ENCODE measurements at places on chromosomes 4 and X. TPM values are rescaled to one million over a fixed set of nuclear protein-coding genes. Genes with fewer than 3 reads are reported as not detected.

- DNase-seq: no peak
These were observed 247.3 kb downstream of the SLC7A11 start for GRCh38 chr4:137994853-137995252.

DNA sequence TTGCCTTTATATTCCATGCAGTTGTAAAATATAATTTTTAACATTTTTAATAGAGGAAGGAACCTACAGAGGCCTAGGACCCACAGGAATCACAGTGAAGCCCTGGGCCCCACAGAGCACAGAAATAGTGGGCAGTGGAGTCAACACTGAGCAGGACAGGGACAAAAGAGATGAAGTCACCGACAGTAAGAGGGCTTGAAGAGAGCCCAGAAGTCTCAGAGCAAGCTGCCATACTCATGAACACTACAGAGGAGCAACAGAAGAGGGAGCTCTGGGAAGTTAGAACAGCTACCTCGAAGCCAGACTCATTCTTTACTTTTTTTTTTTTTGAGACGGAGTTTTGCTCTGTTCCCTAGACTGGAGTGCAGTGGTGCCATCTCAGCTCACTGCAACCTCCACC lies 149.3 kb upstream of the TENM3 start:
- no peak for DNase-seq

GRCh38 chr4:105843941-105844340 lies 51.3 kb upstream of the NPNT start:
- no peak for DNase-seq

DNA sequence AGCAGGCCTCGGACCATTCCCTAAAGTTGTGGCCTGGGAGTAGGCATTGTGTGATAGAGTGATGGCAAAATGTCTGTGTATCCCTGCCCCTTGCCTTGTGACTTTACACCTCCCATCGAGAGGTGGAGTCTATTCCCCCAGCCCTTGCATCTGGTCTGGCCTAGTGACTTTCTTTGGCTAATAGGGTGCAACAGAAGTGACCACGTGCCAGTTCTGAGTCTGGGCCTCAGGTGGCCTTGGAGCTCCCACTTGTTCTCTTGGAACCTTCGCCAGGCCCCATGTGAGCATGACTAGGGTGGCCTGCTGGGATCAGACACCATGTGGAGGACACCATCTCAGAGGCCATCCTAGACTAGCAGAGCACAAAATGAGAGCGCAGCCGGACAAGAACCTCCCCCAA lies 3.9 kb upstream of the RNF4 start:
- DNase-seq: no peak

DNA sequence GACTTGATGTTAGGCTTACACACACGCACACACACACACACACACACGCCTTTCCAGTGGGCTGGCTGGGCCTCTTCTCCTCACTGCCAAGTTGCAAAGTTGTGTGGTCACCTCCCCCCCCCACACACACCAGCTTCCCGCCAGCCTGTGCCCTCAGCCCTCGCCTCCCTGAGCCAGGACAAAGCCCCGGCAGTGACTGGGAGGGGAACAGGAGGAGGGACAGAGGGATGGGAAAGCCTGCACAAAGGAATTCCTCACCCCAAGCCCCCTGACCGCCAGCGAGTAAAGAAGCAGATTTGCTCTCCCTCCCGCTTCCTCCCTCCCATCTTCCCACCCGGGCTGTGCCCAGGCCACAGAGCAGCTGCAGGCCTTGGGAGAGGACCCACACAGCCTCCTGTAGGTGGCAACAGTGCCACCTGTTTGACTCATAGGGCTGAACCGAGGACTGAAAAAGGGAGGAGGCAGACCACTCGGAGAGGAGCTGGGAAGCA lies at the start of gene GDPD2:
GDPD2 (plus strand) TSS at position 464 of the 491 bp plus-strand sequence. CDS start 1,671 bp downstream, outside the sequence.
- no peak for DNase-seq

- no peak for DNase-seq
These were observed 97.3 kb downstream of the PSAPL1 start for GRCh38 chr4:7337196-7338058.

DNA sequence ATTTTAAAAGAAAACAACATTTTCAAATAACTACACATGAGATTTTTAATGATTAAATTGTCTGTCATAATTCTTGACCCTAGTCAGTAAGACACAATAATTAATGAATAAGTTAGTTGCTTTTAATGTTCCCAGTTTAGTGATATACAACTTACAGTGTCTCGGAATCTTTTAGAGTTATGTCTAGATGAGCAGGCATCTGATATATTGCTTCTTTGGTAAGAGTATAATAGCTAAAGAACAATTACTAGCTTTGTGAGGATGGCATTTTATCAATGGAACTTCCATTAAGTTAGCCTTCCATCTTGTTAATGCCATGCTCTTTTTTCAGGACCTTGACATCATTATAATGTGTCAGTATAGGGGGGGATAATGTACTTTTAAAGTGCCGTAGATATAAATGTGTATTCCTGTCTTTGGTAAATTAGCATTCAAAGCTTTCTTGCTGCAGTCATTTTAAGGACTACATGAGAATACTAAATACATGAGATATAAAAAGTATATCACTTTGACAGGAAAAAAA lies 425.1 kb downstream of the PDHA2 start:
- no peak for DNase-seq

DNA sequence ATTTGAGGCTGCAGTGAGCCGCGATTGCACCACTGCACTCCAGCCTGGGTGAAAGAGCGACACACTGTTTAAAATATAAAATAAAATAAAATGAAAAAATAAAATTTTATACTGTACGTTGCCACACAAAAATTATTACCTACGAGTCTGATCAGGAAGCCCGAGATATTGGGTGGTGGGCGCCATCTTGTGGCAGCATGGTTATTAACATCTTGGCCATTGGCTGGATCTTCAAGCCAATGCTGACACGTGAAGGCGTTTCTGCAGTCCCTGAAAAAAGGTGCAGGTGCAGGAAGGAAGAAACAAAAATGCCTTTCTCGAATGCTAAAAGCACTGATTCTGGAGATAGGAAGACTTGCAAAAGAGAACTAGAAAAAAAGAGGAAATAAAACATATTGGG lies 4.9 kb upstream of the TLR8 start:
- DNase-seq: no peak

DNA sequence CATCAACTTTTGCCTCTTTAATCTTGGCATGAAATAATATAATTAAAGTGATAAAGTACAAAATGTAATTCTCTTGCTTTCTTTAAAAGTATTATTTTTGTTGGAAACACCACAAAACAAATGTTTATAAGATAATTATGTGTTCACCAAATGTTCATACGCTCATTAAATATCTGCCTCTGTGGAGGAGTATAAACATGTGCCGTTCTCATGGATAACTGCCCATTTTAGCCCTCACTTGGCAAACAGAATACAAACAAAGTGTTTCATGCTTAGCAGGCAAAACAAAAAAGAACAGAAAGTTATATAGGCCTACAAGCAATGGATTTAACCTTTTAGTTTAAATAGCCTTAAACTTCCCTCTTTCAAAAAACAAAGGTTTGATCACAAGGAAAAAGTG lies 800.5 kb upstream of the DIAPH2 start:
- DNase-seq: no peak

- DNase-seq: no peak
These were observed 2.1 kb downstream of the CCDC120 start for GRCh38 chrX:49060914-49061313.

GRCh38 chr4:155999725-156000124 lies 46.1 kb upstream of the CTSO start:
- DNase-seq: no peak

DNA sequence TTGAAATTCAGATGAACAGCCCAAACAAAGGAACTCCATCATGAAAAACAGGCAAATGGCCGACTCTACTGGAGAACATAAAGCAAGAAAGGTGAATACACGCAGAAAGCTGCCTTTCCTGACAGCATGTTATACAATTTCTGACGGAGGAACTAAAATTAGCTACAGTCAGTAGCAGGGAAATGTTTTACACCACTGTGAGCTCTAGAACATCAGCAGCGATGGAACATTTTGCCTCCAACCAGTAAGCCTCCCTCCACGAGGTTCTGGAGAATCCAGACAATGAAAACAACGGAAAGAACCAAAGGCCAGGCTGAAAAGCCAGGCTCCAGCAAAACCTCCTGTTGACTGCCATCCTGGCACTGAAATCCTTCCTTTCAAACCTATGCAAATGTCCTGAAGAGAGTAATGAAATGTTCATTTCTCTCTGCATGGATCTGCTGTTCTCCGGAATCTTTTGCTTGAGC lies 78.9 kb downstream of the IRF2 start:
- no peak for DNase-seq

DNA sequence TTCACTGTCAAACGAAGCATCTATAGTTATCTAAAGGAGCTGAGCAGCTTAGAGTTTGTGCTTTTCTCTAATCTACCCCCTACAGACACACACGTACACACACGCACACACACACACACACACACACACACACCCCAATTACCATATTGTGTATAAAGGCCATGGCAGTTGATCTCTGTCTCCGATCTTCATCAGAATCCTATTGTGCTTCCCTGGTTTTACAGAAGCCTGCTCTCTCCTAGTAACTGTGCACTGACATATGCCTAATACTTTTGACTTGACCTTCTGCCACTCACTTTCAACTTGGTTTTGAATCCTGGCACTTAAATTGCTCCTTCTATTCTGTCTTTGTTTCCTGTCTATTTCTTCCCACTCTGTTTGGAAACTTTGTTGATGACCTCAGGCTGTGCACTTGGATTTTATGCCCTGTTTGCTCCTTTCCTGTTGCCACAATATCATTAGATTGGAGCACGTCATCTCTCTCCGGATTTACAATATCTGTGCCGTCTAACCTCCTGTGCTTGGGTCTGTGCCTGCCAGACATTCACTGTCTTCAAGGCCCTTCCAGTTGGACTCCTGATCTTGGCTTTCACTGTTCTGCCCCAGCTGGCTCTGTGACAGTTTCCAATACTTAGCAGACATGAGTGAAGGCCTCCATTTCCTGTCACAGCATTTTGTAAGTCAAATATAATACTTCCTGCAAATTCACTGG lies 928.1 kb downstream of the FAT4 start:
- DNase-seq: no peak

- no peak for DNase-seq
These were observed 14.7 kb downstream of the TMEM271 start for GRCh38 chr4:561426-561825.

DNA sequence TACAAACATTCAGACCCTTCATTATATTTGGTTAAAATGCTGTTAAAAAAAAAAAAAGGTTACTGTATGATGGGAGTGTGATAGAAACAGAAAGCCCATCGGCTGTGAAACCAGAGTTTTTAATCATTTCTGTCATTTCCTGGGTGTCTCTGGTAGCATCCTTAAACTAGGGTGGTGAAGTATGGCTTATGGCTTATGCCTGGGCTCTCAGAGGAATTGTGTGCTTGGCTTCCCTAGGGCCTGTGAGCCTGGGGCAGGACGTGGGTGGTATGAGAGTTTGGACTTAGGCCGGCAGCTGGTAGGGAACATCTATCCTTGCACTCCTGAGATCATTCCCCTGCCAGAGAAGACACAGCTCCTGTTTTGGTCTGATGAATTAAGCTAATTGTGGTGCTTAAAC lies 52.2 kb downstream of the DCUN1D4 start:
- no peak for DNase-seq

DNA sequence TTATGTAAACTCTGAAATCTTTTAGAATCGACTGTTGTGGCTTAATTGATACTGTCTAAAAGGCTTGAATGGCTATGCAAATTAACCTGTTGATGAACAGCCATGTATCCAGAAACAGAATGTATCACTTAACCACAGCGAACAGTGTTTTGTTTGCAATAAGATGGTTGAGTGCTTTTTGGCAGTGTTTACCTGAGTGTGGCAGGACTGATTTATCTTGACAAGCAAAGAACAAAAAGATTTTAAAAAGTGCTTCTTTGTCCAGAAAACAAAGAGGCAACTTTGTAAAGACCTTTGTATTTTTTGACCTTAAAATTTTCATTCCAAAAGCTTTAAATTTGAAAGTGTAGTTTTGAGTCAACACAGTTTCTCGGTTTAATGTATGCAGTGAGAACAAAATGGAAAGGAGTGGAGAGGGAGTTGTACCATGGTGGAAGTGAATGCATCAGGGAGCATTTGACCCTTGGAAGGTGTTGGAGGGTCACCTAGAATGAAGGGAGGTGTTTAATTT lies 18.0 kb downstream of the ARHGAP10 start:
- DNase-seq: no peak

GRCh38 chrX:40467454-40467853 lies 113.3 kb upstream of the ATP6AP2 start:
- no peak for DNase-seq

- DNase-seq: no peak
These were observed 76.2 kb downstream of the DOCK11 start for GRCh38 chrX:118571836-118572235.

- no peak for DNase-seq
These were observed 29.5 kb upstream of the MAP3K15 start for GRCh38 chrX:19544693-19545305.

DNA sequence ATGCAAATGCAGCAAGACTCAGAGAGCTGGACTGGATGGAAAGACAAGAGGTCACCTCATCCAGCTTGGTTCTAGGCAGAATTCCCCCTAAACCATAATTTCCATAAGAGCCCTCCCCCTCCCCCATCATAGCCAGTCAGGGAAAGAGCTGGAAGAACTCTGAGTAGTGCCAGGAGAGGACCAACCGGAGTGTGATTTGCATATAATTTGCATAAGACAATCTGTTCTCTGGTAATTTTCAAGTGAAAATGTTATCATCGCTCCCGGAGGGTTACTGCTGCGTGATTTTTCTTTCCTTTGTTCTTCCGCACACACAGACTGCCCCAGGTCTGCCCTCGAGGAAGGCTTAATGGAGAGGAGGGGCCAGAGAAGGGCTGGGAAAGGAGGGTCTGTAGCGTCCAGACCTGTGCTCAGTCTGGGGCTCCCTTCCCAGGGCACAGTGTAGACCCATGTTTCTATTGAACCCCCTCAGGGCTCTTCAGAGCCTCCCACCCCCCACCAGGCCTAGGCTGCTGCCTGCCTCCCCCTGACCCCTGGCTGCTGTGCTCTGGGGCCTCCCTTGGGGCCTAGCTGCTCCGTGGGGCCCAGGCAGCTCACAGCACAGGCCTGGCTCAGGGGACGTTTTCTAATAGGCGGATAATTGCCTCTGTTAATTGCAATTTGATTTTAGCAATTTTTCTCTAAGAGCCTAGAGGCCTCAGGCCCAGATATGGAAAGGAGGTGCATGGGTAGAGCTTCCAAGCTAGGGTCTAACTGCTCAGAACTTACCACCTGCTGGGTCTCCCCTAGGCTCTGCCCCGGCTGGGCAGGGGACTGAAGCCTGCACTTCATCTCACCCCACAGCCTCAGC lies 90.4 kb upstream of the PJA1 start:
- no peak for DNase-seq

DNA sequence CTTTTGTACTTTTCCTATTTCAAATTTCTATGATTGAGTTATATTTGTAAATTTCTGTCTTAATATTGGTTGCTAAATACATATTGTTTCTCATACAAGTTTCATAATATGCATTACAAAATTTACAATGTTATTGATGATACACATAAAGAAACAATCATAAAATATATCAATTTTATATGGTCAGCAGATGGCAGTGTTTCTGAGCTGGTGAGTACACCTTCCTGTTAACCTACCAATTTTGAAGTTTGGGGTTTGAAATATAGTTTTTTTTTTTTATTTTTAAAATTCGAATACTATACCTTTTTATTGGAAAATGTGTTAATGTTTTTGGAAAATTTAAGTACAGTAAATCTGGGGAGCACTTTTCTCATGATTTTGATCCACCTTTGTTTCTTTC lies 1953.1 kb upstream of the ADGRL3 start:
- no peak for DNase-seq

The SLC6A14 gene
- total RNA-seq: 49.8 TPM

The UGT2A1 gene
- not detected for total RNA-seq

The KIAA1210 gene
- total RNA-seq: not detected

The FABP2 gene
- not detected for total RNA-seq

The MAGEA2B gene
- not detected for total RNA-seq

The GDPD2 gene
- total RNA-seq: not detected

The ZNF711 gene
- 1.0 TPM for total RNA-seq

The IL15 gene
- 12.1 TPM for total RNA-seq

The AWAT2 gene
- not detected for total RNA-seq

The AMBN gene
- total RNA-seq: not detected

All from upper lobe of left lung (tissue), 6 donors.